DMS153 (cell line): ENCODE measurements at places on chromosomes 16 and 17.
A peak's percentile ranks its signal among the peaks of the same experiment; 100 is the strongest.

GRCh38 chr16:86716649-86717048 lies 138.3 kb downstream of the FOXL1 start:
- DNase-seq: no peak

DNA sequence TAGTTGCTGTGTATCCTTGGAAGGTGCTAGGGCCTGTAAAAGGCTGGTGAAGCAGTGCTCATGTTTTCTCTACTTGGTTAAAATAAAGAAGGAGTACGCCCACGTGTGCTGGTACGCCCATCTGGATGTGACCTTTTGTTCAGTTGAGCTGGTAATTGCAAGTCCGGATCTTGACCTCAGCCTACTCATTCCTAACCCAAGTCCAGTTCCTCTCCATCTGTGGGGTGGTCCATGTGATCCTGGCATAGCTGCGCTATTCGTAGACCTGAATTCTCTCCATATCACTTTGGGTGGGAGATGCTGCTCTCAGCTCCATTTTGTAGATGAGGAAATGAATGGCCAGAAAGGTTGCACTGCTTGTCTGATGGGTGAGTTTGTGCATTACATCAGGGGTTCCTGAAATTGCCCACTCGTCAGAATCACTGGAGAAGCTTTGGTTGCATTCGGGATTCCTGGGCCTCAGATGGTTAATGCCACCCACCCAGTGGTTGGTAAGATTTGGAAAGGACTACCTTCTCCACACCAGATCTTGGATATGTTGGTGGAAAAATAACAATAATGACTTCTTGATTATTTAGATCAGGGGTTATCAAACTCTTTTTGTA lies 328.8 kb downstream of the CPPED1 start:
- no peak for DNase-seq

- peak; percentile 91 for DNase-seq
Observed at GRCh38 chr17:38598536-38598935, 7.2 kb downstream of the SRCIN1 start.

DNA sequence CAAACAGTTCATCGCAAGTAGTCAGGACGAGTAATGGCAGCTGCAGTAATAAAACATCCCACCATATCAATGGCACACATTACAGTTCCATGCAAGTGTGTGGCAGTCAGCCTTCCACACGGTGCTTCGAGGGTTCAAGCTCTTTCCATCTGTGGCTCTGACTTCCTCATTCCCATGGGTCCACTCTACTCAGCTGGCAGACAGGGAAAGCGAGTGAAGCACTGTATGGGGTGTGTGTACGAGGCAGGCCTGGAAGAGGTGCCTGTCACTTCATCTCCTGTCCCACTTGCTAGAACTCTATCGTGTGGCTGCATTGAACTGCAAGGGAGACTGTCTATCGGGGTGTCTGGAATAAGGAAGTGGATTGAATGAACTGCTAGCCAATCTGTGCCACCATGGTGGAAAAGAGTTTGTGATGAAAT lies 160.6 kb downstream of the CPPED1 start:
- no peak for DNase-seq

GRCh38 chr16:89198417-89199240 lies 1.7 kb downstream of the SLC22A31 start:
- DNase-seq: no peak

DNA sequence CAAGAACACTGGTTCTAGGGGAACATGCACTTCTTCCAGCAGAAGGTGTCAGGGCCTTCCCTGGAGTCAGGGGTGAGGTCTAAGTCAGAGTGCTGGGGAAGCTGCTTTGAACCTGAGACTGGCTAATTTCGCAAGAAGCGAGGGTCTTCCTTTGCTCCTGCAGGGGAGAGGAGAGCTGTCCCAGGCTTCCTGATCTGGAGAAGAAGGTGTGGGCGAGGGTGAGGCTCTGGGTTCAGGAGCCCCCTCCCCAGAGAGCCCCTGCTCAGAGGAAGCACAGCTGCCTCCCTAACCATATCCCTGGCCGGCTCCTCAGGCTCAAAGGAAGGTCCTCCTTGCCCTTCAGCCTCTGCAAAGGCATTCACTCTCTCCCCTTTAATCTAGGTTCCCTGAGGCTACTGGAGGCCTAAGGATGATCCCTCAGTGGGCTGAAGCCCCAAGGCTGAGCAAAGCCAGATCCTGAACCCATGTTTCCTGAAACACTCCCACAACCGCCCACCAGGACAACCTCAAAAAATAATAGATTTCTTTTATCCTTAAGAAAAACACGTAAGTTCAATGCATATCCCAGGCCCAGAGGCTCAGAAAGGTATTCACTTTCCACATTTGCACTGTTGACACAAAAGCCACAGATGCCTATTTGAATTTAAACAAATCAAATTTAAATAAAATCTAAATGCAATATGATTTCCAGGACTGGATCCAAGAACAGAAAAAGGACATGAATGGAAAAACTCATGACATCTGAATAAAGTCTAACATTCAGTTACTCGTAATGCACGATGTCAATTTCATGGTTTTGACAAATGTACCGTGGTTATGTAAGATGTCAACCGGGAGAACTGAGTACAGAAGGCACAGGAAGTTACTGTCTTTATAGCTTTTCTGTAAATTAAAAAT lies 71.5 kb upstream of the RCVRN start:
- no peak for DNase-seq

- no peak for DNase-seq
Observed at GRCh38 chr16:26505496-26505895, 561.2 kb upstream of the C16orf82 start.

DNA sequence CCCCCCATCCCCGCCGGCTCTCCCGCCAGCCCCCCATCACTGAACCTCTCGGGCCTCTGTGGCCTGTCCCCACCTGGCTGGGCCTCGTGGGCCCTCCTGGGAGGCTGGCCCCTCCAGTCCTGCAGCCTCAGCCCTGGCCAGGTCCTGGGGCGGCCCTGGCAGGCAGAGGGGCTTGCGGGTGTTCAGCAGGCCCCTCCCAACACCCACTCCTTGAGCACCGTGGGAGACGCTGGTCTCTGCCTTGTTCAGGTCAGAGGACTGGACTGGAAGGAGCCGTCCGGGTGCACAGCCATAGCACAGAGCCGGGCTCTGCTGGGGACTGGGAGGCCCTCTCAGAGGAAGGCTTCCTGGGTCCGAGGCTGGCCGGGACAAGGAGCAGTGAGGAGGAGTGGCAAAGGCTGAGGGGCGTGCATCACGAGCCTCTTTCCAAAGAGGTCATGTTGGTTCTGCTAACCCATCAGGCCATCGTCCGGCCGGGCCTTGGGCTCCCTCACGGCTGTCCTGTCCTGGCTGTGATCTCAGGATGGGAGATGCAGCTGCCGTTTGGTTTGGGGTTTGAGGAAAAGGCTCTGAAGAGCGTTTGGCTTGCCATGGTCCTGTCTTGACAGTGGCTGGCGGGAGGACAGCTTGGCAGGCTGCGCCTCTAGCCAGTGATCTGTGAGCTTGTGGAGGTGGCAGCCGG lies 6.3 kb upstream of the PABPN1L start:
- no peak for DNase-seq

GRCh38 chr17:42906772-42907446 lies 6.3 kb downstream of the G6PC1 start:
- no peak for DNase-seq

DNA sequence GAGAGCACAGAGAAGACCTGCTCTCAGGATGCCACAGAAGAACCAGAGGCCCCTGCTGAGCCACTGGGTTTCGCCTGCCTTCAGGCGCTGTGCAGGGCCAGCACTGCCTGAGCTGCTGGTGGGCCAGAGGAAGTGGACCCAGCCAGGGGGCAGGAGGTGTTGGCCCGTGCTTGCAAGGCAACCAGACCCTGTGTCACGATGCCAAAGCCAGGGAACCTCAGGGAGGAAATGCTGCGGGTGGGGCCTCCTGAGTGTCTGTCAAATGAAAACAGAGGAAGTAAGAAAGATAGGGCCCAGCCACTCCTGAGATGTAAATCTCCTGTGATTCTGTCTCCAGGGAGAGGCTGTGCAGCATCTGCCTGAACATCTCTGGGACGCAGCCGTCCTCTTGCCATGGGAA lies 58.1 kb upstream of the ADORA2B start:
- no peak for DNase-seq

DNA sequence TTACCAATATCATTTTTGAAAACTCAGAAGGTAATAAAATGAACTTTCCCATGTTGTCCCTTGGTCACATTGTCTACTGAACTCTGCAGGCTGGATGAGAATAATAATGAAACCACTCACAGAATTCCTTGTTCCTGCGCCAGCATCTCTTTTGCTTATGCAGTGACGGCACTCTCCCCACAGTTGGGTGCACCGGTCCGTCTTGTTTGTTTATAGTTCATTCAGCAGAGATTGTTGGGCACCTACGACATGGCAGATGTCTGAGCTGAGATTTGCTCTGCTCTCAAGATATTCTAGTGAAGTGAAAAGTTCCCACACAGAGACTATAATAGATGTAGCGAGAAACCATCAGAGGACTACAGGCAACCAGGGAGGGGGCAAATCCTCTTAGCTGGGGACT lies 375.7 kb upstream of the CDH11 start:
- DNase-seq: peak; percentile 20

DNA sequence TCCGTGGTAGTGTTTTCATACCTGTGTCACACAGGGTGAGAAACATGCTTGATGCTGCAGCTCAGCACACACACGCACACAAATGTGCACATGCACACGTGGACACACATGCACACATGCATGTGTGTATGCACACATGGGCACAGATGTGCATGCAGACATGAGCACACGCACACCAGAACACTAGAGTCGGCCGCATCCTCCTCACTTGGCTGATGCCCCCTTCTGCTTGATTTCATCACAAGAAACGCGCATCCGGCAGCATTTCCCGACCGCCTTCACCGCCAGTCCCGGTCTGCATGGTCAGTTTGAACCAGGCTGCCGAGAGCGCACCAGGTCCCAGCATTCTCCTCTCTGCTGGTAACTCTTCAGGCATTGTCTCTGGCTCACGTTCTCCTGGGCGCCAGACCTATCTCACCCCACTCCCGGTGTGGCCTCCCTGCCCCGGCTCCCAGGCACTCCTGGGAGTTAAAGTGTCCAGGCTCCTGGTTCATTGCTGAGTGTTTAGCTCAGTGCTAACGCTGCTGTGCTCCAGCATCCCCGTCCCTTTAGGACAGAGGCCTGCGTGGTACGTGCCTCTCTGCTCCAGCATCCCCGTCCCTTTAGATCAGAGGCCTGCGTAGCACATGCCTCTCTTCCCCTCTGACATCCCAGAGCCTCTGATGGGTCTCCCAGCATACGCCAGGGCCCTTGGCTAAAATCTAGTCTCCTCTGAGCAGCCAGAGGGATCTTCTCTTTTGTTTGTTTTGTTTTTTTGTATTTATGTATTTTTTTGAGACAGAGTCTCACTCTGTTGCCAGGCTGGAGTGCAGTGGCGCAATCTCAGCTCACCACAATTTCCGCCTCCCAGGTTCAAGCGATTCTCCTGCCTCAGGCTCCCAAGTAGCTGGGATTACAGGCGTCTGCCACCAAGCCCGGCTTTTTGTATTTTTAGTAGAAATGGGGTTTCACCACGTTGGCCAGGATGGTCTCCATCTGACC lies 16.0 kb downstream of the BAIAP2 start:
- DNase-seq: no peak

- no peak for DNase-seq
Observed at GRCh38 chr16:88749358-88749757, 35.7 kb downstream of the PIEZO1 start.

- no peak for DNase-seq
Observed at GRCh38 chr16:30771726-30772125, 9.6 kb downstream of the RNF40 start.

GRCh38 chr17:7775051-7775450 lies 57.5 kb downstream of the DNAH2 start:
- DNase-seq: no peak

DNA sequence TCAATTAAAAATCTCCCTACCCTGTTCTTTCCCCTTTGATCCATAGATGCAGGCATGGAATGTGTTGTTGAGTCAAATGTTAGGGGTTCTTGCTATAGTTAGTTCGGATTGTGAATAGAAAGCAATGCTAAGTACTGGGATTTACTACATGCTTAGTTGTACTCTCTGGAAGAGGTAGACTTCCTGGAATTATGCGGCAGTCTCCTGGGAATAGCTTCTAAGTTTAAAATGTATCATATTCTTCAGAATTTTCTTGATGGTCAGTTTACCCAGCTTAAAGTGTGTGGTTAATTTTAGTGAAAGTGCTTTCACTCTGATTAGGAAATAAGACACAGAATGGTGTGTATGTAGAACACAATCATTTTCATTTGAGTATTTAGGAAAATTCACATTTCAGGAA lies 3.5 kb downstream of the CLTC start:
- no peak for DNase-seq

DNA sequence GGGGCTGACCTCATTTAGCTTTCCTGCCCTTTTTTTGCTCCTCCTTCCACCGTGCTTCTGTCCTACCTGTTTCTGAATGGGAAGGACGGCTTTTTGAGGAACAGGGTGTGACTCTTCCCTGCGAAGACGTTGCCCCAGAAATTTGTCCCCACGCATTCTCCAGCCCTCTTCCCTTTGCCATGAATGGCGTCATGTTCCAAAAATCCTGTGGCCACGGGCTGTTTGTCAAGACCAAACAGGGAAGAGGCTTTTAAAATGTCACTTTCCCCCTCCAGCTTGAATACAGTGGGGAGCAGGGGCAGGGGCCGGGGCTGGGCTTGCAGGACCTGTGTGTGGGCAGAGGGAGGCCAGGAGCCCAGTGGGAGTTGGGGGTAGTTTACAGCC lies 13.9 kb downstream of the MPRIP start:
- DNase-seq: no peak

- DNase-seq: no peak
Observed at GRCh38 chr17:27329146-27329805, 35.4 kb downstream of the WSB1 start.

GRCh38 chr17:55068862-55069811 lies 100.6 kb downstream of the STXBP4 start:
- DNase-seq: no peak

- DNase-seq: no peak
Observed at GRCh38 chr17:51046046-51046445, 74.6 kb downstream of the SPAG9 start.

GRCh38 chr17:61809816-61810392 lies 53.4 kb downstream of the BRIP1 start:
- peak; percentile 82 for DNase-seq

DNA sequence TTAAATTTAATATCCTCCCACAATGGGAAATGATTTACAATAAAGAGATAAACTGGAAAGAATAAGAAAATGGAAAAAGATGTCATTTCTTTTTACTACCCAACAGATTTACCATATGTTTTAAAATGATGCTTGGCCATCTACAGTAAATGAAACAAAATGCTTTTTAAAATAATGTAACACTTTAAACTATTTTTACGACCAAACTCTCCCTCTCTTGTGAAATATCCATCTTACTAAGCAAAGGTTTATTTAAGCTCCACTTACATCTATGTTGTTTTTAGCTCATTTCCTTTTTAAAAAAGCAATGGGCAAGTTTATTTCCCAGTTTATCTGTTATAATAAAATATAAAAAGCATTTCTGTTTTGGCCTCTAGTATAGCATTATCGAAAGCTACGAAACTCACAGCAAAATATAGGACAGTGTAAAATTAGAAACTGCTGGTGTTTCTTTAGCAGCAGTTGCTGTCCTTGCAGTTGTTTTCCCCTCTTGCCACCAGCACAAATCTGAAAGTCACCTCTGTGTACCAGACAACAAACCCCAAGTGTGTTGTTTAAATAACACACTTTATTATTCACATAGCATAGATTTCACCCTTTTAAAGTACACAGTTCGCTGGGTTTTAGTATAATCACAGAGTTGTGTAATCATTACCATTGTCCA lies 195.1 kb downstream of the CDRT15L2 start:
- no peak for DNase-seq
